ENCODE measurements at places on chromosomes 11 and 22.
A peak's percentile ranks its signal among the peaks of the same experiment; 100 is the strongest.

- no peak for DNase-seq
These were observed 97.8 kb downstream of the ME3 start for GRCh38 chr11:86574493-86575207.

DNA sequence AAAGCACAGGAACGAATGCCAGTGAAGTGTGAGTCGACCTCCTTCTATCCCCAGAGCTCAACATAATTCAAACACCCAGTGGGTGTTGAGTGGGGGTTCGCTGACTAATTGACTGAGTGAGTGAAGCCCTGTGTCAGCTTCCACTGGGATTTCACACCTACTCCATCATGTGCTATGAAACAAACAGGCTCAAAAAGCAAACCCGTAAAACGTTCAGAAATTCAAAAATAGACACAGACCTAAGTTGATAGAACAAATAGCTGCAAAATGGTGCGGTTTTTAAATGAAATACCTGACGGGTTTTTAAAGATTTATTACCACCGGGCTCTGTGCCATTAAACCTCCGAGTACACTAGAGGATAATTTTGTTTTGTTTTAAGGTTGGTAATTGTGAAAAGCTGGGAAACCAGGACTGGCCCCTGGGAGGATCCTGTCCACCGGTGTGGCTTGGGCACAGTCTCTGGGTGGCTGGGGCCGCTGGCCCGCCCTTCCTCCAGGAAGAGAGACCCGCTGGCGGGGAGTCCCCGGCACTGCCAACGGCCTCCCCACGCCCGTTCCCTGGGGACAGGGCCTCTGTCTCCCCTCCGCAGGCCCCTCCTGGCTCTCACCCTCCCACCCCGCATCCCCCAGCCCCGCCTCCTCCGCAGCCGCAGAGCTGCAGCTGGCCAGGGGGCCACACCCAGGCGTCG lies 13.6 kb downstream of the KCNJ5 start:
- peak; percentile 47 for DNase-seq

DNA sequence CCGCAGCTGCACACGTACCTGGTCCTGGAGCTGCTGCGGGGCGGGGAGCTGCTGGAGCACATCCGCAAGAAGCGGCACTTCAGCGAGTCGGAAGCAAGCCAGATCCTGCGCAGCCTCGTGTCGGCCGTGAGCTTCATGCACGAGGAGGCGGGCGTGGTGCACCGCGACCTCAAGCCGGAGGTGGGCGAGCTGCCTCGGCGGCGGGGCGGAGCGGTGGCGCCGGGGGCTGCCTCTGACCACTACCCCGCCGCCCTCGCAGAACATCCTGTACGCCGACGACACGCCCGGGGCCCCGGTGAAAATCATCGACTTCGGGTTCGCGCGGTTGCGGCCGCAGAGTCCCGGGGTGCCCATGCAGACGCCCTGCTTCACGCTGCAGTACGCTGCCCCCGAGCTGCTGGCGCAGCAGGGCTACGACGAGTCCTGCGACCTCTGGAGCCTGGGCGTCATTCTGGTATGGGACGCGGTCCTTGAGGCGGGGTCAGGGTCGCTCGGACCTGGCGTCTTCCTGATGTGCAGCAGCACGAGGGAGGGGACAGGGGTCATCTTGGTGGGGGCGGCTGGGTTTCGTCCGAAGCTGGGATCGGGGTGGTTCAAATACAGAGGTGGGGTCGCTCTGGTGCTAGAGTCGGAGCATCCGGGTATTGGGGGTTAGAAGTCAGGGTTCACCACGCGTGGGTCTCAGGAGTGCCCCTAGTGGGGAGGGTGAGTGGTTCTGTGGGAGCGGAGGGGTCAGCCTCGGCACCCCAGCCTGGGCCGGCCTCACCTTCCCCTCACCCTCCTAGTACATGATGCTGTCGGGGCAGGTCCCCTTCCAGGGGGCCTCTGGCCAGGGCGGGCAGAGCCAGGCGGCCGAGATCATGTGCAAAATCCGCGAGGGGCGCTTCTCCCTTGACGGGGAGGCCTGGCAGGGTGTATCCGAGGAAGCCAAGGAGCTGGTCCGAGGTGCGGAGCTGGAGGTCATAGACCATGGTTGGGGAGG lies 10.8 kb downstream of the RPS6KA4 start:
- no peak for DNase-seq

DNA sequence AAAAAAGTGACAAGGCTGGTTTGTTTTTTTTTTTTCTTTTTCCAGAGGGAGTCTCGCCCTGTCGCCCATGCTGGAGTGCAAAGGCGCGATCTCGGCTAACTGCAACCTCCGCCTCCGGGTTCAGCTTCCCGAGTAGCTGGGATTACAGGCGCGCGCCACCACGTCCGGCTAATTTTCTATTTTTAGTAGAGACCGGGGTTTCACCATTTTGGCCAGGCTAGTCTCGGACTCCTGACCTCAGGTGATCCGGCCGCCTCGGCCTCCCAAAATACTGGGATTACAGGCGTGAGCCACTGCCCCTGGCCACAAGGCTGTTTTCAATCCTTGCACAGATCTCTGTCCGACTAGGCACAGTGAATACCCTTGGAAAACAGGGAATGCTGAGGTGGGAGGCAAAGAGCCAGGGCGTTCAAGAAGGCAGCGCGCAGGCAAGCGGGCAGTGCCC lies 566 bp downstream of the ATP6V1E1 start:
- no peak for DNase-seq

DNA sequence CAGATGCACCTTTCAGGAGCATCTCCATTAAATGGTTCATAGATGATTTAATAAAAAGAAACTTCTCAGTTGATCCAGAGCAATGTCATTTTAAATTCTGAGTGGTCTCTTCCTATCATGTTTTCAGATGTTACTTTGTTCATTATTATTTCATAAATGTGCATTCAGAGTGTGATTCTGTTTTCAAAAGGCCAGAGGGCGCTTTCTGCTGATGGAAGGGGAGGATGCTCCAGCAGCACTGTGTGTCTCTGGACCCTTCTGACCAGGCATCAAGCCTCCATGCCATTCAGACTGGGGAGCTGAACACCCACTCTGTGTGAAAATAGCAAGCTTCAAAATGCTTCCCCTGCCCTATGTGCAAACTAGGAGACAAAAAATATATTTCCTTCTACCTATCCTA lies 23.9 kb upstream of the CRTAM start:
- DNase-seq: no peak

Measured in DMS153 (cell line).